ENCODE measurements at places on chromosomes 7 and 10.
A peak's percentile ranks its signal among the peaks of the same experiment; 100 is the strongest.

DNA sequence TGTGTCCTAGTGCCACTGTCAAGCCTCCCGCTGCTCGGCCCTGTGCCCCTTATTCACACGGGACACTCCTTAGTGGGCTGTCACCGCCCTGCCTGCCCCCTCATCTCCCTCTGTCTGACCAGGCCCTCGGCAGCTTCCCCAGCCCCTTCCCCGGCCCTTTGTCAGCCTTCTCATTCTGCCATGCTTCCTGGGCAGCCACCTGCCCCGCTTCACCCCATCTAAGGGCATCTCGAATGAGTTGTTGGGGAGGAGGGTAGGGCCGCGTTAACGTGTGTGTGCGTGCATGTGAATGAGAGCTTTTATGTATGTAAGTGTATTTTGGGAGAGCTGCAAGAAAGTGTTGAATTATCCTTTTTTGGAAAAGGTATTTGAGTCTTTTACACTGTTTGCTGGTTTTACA, 49.7 kb downstream of the GTF2I start:
- no peak for DNase-seq

- DNase-seq = no peak
Measured at GRCh38 chr7:134284952-134285351, 31.8 kb downstream of the SLC35B4 start.

DNA sequence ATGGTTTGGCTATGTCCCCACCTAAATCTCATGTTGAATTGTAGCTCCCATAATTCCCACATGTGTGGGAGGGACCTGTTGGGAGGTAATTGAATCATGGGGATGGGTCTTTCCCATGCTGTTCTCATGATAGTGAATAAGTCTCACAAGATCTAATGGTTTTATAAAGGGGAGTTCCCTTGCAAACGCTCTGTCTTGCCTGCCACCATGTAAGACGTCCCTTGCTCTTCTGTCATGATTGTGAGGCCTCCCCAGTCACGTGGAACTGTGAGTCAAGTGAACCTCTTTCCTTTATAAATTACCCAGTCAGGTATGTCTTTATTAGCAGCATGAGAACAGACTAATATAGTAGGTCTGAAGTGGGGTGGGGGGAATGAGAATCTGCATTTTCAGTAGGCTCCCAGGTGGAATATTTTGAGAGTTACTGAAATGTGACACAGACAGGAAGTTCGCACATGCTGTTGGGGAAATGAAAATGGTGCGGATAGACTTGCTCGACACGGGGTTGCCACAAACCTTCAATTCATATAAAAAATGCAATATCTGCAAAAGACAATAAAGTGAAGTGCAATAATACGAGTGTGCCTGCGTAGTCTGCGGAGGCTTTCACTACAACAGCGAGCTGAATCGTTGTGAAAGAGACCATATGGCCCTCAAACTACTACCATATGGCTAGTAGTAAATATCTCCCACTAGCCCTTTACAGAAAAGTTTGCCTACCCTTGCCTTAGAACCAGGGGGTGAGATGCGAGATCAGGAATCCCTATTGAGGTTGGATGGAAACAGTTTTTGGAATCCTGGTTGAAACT, 166.1 kb downstream of the GRK5 start:
- no peak for DNase-seq

DNA sequence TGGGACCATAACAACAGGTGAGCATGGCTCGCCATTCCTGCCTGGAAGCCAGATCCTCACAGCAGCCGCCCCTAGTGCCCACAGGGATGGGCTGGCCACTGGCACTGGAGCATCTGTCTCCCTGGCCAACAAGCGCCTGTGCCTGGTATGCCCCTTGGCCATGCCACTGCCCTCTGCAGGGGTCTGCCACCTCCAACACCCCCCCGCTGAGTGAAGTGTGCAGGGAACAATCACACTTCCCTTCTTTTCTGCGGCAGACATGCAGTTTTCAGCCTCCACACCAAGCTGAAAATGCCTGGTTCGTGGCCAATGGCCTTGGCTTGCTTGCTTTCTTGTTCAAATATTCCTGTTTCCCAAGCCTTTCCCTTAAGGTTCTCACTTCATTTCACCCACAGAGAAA, 50.7 kb downstream of the HSPA12A start:
- DNase-seq = no peak

- DNase-seq = no peak
Measured at GRCh38 chr7:64551375-64552142, 11.3 kb downstream of the ZNF680 start.

- peak; percentile 5 for DNase-seq
Measured at GRCh38 chr7:5283421-5284303, 919 bp downstream of the SLC29A4 start.
